ENCODE measurements at places on chromosomes 4 and X.
A peak's percentile ranks its signal among the peaks of the same experiment; 100 is the strongest.

DNA sequence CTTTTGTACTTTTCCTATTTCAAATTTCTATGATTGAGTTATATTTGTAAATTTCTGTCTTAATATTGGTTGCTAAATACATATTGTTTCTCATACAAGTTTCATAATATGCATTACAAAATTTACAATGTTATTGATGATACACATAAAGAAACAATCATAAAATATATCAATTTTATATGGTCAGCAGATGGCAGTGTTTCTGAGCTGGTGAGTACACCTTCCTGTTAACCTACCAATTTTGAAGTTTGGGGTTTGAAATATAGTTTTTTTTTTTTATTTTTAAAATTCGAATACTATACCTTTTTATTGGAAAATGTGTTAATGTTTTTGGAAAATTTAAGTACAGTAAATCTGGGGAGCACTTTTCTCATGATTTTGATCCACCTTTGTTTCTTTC lies 1953.1 kb upstream of the ADGRL3 start:
- DNase-seq = no peak

DNA sequence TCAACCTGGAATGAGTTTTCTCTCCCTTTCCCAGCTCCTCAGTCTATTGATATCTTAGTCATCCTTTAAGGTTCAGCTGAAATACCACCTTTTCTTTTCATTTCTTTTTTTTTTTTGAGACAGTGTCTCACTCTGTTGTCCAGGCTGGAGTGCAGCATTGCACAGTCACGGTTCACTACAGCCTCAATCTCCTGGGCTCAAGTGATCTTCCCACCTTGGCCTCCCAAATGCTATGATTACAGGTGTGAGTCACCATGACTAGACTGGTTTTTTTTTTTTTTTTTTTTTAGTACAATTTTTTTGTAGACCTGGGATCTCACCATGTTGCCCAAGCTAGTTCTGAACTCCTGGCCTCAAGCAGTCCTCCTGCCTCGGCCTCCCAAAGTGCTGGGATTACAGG lies 28.9 kb downstream of the AFF1 start:
- peak; percentile 80 for DNase-seq

GRCh38 chr4:58739275-58739674 lies 1629.1 kb upstream of the IGFBP7 start:
- DNase-seq = no peak

GRCh38 chr4:162201673-162202072 lies 37.9 kb upstream of the FSTL5 start:
- peak; percentile 45 for DNase-seq

- no peak for DNase-seq
Observed at GRCh38 chr4:115229873-115230272, 116.5 kb upstream of the NDST4 start.

DNA sequence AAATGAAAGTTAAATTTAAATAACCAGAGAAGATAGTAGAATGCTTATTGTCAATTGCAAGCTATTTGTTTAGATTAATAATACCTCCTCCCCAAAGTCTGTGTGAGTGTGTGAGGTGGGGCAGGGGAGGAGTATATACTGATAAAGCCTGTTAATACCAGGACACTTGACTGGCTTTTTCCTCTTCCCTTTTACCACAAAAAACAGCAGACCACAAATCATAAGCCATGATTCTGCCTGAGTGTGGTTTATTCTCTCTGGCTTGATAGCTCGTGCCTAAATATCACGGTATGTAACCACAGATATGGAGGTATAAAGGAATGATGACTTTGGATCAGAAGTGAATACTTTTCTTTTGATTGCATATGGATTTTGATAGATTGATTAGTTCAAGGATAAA lies 21.9 kb upstream of the SCRG1 start:
- peak; percentile 7 for DNase-seq

- no peak for DNase-seq
Observed at GRCh38 chrX:94162971-94163370, 489.0 kb downstream of the FAM133A start.

DNA sequence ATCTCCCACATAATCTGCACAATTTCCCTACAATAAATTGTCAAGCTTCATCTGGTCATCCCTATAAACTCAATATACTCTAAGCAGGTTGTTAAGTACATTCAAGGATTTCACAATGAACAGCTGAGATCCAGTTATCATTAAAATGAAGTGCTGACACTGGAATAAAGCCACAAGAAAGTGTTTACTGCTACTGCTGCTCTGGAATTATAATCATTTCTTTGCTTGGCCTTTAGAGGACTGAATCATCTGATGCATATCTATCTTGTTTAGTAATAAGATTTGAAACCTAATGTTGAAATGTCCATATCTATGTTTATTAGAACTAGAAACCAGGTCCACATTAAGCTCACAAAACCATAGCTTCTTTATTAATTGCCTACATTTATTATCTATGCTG lies 338.6 kb upstream of the ZFP42 start:
- peak; percentile 45 for DNase-seq

- DNase-seq = no peak
Observed at GRCh38 chrX:12986164-12986779, 11.4 kb downstream of the TMSB4X start.

- DNase-seq = no peak
Observed at GRCh38 chrX:66164470-66164869, 423 bp downstream of the HEPH start.

- DNase-seq = no peak
Observed at GRCh38 chr4:187158003-187158402, 434.3 kb upstream of the FAT1 start.

DNA sequence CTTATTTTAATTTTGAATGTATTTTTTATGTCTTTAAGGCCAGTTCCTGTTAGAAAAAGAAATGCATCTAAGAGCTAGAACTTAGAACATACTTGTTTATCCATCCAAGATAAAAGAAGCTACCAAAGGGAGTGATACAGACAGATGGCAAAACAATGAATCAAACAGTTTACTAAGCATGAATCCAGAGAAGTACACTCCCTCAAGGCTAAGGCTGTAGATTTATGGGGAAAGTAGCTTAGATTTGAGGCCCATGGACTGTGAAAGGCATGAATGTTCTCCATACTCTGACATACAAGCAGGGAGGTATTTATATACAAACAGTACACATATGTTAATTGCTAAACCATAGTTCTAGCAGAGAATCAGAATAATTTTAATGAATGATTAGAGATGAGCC lies 255.3 kb upstream of the NRK start:
- DNase-seq = no peak

GRCh38 chrX:150257353-150258175 lies 105.6 kb upstream of the MAMLD1 start:
- no peak for DNase-seq

GRCh38 chr4:158762553-158762952 lies 6.3 kb upstream of the FNIP2 start:
- DNase-seq = no peak

GRCh38 chr4:140109737-140110136 lies 44.2 kb downstream of the MAML3 start:
- no peak for DNase-seq

GRCh38 chrX:142233400-142233799 lies 28.3 kb upstream of the MAGEC2 start:
- no peak for DNase-seq
